Islet precursor cell (in vitro differentiated cells): ENCODE measurements at places on chromosomes 2 and 18.

GRCh38 chr18:47815486-47816270, 114.8 kb downstream of the SMAD2 start:
- DNase-seq: peak; percentile 65

DNA sequence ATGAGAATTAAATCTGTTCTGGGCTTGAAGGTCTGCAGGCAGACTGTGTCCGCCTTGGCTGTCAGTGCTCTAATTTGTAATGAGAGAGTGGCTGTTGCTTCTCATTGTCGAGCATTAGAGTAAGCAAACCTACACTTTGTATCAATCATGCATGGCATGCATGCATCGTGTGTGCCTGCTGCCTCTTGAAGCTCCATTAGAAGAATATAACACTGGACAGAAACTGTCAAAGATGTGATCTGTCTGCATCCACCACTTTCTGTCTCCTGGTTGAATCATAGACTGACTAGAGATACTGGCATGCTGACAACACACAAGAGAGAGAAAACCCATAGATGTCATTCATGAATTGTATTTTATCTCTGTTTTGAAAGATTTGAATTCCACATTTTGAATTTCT, 275.0 kb upstream of the NXPH2 start:
- no peak for DNase-seq

DNA sequence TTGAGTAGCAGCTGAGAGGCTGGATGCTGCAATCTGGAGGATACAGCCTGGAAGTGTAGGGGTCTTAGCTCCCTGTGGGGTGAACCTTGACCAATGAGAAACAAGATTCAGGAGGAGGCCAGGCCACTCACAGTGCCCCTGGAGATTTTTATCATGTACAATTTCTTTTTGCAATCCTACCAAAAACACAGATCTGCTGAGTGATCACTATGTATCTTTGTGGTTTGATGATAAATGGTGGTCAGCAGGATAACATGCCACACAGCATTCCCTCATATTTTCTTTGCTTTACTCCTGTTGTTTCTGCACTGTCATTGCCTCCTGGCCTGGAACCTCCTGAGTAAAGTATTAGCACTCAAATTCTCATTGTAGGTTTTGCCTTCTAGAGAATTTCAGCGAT, 357.9 kb downstream of the THSD7B start:
- DNase-seq: no peak

DNA sequence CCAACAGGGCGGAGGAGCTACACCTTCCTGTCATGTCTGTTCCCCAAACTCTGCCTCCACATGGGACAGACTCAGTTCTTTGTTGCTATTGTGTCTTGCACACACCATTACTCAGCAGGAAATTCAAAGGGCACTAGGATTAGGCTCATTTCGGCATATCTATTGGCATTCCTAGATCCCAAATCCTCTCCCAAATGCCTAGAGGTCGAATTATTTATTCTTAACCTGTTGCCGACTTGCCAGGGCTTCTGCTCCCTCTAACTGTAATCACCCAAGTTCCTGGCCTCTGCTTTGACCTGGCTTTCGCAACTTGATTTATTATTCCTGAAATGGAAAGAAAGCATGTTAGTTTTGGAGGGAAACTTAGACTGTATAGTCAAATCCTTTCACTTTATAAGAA, 67.8 kb upstream of the ST6GAL2 start:
- DNase-seq: no peak

GRCh38 chr2:39837856-39838453, 58.9 kb upstream of the THUMPD2 start:
- peak; percentile 71 for DNase-seq

DNA sequence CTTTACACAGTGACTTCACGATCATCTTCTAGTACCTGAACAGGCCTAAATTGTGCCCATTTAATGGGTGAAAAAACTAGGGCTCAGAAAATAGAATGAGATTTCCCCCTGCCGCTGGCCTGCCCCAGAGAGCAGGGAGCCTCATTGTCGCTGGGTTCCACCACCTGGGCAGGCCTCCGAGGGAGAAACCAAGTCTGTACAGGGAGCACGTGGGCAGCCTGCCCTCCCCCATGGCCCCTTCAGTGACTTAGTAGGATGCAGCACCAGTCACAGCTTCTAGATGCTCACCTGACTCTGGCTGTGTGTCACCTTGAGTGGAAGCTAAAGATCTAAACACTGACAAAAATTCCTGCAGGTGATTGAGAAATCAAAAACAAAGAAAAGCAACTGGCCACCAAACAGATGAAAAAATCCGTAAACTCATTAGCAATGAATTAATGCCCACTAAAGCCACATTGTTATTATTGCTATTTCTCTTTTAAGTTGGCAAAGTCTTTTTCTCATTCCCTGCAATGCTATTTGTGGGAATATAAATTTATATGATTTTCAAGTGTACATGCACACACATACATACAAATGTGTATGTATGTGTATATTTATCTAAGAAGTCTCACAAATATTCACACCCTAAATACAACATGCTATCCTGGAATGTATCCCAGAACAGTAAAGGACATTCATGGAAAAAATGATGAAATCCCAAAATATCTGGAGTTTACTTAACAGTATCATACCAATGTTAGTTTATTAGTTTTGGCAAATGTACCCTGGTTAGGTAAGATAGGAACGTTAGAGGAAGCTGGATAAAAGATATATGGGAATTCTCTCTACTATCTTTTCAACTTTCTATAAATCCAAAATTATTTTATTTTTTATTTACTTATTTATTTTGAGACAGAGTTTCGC, 18.7 kb upstream of the ASPRV1 start:
- DNase-seq: no peak

DNA sequence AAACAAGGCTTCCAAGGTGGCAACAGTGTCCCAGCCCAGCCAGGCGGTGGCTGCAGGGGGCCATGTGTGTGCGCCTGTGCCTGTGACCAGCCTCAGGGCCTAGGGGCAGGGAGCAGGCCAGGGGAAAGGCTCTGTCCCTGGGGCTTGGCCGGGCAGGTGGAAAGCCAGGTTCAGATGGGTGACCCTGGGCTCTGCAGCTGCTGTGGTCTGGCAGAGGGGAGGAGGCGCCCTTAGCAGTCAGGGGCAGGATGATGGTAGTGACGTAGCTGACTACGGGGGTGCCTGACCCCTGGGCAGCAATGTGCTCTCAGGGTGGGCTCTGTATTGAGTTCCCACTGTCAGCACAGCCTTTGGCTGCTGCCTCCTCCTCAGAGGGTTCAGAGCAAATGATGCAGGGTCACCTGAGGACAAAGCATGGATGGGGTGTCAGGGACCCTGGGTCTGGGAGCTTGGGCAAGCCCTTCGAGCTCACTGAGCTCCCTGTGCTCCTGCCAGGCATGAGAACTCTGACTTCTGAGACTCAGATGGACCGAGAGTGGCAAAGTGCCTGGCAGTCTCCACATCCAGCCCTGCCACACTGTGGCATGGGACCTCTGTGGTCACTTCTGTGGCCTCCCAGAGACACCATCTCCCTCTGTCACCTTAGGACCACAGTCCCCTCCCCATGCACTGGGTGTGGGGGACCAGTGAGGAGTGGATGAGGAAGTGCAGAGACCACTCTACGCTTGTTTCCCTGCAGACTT, 56.6 kb upstream of the ALPP start:
- no peak for DNase-seq

GRCh38 chr2:65277791-65278483, 50.3 kb downstream of the ACTR2 start:
- DNase-seq: no peak

- no peak for DNase-seq
These were observed 265.1 kb downstream of the MEIS1 start for GRCh38 chr2:66699793-66700676.

GRCh38 chr18:4797002-4797685, 342.0 kb upstream of the DLGAP1 start:
- DNase-seq: no peak

- no peak for DNase-seq
These were observed 3.6 kb downstream of the HOXD11 start for GRCh38 chr2:176110415-176111308.

DNA sequence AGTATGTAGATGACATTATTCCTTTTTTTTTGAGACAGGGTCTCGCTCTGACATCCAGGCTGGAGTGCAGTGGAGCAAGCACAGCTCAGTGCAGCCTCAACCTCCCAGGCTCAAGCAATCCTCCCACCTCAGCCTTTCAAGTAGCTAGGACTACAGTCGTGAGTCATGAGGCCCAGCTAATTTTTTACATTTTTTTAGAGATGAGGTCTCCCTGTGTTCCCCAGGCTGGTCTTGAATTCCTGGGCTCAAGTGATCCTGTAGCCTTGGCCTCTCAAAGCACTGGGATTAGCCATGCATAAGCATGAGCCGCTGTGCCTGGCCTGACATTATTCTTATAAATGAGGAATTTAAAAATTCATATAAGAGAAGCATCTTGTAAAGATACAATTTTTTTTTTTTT, 86.9 kb downstream of the FAM117B start:
- peak; percentile 83 for DNase-seq

DNA sequence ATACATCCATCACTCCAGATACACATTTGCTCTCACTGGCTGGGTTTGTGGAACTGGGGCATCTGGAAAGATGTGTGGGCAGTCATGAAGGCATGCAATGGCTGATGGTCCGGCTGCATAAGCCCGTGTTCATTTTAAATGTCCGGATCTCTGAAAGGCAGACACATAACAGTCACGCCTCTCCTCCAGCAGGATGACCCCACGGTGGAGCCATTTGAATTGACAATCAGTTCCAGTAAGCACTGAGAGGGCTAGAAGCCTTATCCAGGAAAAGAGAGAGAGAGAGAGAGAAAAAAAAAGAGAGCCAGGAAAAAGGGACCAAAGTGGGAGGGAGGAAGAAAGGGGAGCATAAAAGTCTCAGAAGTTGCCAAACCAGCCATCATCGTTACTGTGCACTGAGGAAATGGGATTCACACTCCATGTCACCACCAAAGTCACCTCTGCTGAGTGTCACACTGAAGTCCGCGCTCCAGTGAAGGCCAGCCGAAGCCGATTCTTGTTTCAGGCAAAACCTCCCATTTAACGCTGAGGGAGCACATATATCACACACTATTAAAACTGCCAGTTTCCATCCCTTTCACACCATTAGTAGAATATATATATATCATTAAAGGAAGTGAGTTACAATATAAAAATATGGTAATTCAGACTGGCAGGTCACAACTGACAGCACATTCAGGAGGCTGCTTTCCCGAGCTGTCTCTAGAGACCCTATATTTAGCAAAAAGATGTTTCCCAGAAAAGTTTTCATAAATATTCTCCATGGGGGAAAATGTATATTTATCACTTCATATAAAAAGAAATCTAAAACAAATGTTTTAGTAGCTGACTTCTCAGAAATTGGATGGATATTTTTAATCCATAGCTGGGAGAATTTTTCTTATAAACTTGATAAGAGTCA, 142.0 kb downstream of the ACTR3 start:
- DNase-seq: no peak

- DNase-seq: no peak
These were observed 114.6 kb upstream of the NCKAP5 start for GRCh38 chr2:133682906-133683305.

DNA sequence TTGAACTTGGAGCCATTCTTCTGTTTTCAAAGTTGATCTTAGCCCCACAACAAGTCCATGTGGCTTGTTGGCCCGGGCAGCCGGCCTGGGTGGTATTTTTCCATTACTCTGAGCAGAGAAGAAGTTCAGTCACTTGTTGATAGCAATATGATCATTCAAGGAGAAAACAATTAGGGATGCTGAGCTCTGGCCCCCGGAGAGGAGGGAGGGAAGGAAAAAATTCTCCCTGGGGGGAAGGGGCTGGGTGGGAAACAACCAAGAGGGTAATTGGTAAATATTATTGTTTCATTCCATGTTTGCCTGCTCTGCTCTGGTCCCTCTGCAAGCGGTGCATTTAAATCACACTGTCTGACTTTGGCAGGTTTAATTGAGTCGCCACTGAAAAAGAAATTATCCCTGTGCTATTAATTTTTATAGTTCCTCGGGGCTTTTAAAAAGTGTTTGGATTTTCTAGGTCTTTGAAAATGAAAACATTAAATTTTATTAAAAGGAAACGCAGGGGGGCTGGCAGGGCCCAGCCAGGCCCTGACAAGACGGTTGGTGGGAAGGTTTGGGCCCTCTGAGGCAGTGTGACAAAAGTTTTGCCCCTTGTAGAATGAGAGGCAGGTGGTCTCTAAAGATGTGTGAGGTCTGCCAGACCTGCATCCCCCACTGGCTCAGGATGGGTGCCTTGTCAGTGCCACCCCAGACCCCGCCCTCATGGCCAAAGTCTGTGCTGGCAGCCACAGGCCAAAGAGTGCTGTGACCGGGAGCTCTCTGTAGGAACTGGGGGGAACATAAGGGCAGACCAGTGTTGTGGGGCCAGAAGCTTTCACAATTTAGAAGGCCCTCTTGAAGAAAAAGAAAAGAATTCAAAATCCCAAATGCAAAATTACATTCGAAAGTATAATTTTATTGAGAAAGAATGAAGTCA, 52.5 kb upstream of the SLC14A2 start:
- no peak for DNase-seq

DNA sequence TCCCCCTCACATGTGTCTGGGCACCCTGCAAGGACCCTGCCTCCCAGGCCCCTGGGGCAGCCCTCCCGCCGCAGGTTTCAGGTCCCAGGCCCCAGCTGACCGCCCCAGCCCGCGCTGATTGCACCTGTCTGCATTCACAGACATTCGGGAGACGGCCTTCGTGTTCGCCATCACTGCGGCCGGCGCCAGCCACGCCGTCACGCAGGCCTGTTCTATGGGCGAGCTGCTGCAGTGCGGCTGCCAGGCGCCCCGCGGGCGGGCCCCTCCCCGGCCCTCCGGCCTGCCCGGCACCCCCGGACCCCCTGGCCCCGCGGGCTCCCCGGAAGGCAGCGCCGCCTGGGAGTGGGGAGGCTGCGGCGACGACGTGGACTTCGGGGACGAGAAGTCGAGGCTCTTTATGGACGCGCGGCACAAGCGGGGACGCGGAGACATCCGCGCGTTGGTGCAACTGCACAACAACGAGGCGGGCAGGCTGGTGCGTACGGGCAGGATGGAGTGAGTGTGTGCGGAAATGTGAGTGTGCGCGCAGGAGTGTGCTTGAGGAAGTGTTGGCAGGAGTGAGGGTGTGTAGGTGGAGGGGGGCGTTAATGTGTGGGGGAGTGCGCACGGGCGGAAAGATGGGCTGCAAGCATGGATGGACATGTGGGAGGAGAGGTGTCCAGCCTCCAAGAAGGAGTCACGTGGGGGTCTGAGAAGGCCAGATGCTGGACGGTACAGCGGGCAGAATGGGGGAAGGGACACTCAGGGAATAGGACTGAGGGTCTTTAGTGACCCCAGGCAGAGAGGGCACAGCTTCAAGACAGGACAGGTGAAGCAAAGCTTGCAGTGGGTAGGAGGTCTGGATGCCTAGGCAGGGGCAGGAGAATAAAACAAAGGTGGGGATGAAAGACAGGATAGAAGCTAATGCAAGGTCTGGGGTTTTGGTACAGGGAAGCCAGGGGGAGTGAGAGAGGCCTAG, 9.0 kb upstream of the WNT10A start:
- no peak for DNase-seq

GRCh38 chr2:62831729-62832128, 126.2 kb downstream of the EHBP1 start:
- no peak for DNase-seq

DNA sequence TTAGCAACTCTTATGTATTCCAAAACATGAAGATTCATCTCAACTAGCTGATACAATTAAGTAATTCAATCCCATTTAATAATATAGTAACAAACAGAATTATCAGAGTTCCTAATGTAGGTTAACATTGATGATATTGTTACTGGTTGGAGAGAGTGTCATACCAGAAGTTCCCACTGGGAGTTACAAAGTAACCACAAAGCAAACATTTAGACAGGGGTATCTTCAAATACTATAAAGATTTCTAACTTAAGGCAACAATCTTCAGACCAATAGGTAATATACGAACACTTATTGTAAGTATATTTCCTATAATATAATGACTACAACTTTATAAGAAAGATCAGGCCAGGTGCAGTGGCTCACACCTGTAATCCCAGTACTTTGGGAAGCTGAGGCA, 1372.9 kb upstream of the PIK3C3 start:
- no peak for DNase-seq
